Activated gamma-delta T cell treated with anti-CD3 and anti-CD28 coated beads, Interleukin-2, amount 50 U/mL, for 16 hours (primary cell): ENCODE measurements at places on chromosomes 11 and 22.

DNA sequence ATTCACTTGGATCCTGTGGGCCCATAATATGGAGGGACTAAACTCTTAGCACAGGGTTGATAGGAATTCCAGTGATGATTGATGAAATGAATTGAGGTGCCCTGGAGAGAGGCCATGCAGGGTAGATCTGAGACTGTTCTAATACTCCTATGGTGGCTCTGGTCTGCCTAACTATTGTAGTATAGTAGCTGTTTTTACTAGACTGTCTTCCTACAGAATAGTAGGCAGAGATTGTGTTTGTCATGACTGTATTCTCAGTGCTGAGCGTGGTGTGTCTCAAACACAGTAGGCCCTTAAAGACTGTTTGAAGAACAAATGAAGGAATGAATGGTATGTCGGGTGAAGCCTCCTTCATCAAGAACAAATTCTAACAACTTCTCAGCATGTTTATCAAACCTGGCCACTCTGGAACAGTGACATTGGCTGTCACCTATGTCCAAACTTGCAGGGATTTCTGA is 107.0 kb upstream of the SESN3 start:
- no peak for DNase-seq

GRCh38 chr11:128965485-128965884 is 22.8 kb upstream of the TP53AIP1 start:
- DNase-seq: no peak

DNA sequence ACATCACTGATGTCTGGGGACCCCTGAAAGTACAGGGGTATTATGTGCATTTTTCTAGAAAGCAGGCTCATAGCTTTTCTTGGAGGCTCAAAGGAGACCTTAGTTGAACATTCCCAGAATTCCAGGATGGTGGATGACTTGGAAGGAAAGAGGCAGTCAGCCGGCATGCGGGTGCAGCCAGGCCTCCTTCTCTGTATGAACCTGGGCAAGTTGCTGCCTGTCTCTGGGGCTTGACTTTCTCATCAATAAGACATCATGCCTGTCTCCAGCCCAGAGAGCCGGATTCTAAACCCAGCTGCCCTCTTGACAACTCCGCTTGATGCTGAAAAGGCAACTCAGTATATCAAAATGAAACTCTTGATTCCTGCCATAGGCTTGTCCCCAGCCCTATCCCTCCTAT is 12.6 kb downstream of the MS4A15 start:
- DNase-seq: no peak

GRCh38 chr11:82889133-82890001 is 10.9 kb downstream of the PRCP start:
- no peak for DNase-seq

- DNase-seq: no peak
Measured at GRCh38 chr11:7638710-7639642, 34.3 kb downstream of the CYB5R2 start.

DNA sequence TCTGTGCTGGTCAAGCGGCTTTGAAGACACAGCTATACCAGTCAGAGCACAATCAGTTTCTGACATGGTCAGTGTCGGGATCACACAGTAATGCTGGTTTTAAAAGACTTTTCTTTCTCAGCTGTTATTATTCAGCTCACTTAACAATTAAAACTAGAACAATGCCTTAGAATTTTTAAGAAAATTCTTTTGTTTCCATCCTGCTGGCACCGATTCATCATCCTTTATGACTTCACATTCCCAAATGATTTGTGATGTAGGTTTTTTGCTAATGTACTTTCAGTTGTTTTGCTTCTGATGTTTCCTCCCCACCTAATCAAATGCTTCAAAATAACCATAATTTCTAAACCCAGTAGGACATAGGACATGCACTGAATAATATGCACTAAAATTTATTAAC is 34.5 kb upstream of the OLFML1 start:
- DNase-seq: no peak

GRCh38 chr11:69159150-69159852 is 3.6 kb downstream of the SMIM38 start:
- no peak for DNase-seq

DNA sequence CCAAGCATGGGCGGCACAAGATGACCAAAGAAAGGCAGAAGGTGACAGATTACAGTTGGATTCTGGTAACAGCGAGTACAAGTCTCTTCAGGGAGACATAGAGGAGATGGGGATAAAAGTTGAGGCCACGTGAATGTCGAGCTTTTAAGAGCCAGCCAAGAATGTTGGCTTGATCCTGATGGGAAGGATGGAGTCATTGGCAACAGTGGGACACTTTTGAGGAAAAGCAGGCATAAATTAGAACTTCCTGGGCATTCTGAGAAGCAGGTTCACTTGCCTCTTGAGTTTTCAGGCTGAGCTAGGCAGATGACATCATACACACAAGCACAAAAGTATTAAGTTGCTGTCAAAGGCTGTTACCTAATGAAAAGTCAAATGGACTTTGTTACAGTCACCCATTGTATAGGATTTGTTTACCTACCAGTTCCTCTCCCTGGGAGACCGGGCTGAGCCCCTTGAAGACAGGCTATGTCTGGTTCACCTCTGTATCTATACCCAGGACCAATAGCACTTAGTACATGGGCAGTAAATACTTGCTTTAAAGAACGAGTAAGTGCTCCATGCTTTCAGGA is 41.1 kb downstream of the TNRC6B start:
- DNase-seq: no peak

DNA sequence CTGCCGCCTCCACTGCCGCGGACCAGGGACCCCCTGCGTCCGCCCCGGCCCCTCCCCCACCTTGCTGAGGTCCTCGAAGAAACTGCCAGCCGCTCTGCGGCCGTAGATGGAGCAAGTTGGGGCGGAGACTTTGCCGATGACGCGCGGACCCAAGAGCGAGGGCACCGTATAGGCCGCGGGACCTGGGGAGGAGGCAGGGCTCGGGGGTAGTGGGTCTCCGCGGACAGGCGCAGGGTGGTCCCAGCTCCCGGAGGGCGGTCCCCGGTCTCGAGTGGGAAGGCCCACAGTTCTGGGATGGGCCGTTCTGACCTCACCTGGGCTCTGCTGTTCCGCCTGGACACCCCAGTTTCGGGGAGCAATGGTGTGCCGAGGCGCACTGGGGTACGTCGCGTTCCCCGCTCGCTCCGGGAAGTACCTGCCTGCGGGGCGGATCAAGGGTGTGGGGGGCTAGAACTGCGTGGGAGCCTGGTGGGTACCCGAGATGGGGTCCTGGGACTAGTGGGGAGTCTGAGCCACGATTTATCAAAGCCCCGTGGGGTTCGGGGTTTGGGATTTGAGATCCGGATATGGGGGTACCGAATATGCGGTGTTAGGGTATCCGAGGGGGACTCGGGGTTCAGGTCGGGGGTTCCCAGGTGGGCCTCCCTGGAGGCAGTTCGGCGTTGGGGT is 1.2 kb upstream of the TYMP start:
- peak; percentile 69 for DNase-seq

DNA sequence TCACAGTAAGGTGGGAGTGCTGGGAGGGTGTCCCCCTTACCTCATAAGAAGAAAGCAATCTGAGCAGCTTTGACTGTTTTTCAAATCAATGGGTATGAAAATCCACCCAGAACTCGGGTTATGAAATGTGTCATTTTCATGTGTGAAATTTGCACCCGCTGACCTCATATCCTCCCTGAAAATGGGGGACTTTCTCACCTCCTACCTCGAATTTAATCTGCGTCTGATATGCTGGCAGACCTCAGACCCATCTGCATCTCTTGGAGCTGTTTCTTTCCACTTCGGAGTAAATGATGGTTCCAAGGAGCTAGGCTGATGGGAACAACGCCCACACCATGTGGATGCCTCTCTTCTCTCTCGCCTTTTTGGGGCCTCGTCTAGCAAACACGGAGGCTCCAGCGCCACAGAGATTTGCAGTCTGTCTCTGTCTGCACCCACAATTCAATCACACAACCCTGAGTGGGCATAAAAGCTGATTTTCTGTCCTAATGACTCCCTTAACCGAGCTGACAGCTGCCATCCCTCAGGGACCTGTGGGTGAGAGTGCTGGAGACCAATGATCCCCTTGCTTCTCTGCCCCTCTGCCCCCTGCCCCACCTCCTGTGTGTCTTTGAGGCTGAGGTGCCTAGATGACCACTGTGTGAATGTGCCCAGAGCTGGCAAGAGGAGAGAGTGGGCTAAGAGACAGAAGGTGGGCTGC is 71.0 kb downstream of the TRIM29 start:
- DNase-seq: no peak

DNA sequence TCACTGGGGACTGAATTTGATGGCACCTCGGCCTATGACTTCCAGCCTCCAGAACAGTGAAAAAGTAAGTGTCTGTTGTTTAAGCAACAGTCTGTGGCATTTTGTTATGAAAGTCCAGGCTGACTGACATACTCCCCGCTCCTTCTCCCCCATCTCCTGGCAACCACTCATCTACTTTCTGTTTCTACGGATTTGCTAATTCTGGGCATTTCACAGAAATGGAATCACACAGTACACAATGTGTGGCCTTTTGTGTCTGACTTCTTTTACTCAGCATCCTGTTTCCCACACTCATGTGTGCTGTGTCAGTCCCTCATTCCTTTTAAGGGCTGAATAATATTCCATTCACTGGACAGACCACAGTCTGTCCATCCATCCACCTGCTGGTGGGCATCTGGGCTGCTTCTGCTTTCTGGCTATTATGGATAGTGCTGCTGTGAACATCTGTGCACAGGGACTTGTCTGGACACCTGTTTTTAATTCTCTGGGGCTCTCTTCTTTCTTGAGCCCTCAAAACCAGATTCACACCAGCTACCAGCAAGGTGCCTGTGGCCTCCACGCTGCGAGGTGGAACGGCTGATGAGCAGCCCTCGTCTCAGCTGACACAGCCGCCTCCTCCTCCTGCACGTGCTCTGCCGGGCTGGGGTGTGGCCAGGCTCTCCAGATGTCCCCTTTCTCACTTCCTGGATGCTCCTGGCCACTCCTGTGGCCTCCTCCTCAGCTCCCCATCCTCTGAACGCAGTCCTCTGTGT is 333.1 kb downstream of the CTTN start:
- no peak for DNase-seq

GRCh38 chr11:20363500-20364340 is at the start of gene HTATIP2:
Gene HTATIP2, plus strand, starts transcription at chr11:20363714. Its CDS starts 524 bp downstream, at chr11:20364238.
- peak; percentile 59 for DNase-seq

DNA sequence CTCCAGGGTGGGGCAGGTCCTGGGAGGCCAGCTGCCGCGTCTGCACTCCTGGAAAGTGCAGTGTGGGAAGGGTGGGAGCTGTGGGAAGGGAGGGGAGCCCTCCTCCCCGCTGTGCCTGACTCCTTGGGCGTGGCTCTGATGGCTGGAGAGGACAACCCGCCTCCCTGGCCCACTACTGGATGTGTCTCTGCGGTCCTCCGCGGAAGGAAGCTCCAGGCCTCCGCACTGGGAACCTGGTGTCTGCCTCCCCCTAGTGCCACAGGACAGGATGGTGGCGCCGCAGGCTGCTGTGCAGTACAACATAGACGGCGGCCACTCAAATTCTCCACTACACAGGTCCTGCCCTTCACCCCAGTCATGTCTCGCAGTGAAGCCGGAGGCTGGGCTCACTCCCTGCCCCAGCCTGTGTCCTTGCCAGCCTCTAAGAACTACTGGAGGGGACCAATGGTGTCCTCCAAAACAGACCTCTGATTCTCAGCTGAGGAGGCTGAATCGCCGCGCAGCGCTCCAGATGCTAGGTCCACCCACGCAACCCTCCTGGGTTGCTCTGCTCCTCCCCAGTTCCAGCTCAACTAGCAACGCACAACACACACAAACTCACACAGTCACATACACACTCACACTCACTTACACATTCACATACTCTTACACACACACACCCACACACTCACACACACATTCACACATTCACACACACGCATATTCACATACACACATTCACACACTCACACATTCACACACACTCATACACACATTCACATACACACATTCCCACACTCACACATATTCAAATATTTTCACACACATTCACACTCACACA is 12.4 kb upstream of the DSCAML1 start:
- DNase-seq: no peak

GRCh38 chr11:79258576-79258975 is 182.3 kb downstream of the TENM4 start:
- DNase-seq: no peak

DNA sequence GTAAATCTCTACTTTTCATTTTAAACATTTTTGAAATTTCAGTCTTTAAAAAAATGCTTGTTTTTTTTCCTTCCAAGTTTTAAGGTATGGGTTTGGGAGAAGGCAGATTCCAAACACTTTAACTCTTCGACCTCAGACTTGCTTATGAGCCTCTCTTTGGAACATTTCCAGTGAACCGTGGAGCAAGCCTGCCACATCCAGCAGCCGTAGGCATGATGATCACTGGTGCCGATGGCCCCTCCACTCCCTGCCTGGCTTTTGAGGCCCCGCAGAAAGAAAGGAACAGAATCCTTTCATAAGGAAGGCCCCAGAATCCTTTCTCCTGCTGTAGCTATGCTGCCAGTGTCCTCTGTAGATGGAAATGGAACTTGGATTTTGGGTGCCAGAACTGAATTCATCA is 50.7 kb downstream of the BMAL1 start:
- DNase-seq: no peak

GRCh38 chr22:29012101-29012433 is 49.6 kb downstream of the C22orf31 start:
- DNase-seq: no peak

- DNase-seq: no peak
Measured at GRCh38 chr11:111469200-111469599, 43.0 kb downstream of the BTG4 start.

GRCh38 chr11:115256397-115257197 is 247.6 kb downstream of the CADM1 start:
- DNase-seq: peak; percentile 7

DNA sequence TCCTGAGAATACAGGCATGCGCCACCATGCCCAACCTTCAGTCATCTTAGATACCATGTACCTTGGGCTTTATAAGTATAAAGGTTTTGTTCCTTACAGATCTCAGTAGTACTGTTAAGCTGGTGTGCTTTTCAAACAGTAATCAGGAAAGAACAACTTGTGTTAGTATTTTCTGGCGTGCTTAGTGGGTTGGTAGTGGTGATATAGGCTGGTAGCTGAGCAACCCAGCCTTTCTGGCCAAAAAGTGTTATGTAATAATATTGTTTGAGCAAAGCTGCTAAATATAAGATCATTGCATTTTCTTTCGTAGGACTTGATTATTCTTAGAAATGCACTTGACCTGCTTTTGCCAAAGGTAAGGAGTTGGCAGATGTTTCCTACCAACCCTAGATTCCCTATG is 6.5 kb downstream of the ADSL start:
- DNase-seq: no peak

- no peak for DNase-seq
Measured at GRCh38 chr11:74282914-74283371, 28.5 kb downstream of the P4HA3 start.

GRCh38 chr11:88799771-88800500 is 265.8 kb downstream of the GRM5 start:
- no peak for DNase-seq

- no peak for DNase-seq
Measured at GRCh38 chr11:82823647-82824619, 76.3 kb downstream of the PRCP start.
